WTC11 (cell line): ENCODE measurements at places on chromosomes 13 and 19. TPM values are rescaled to one million over a fixed set of nuclear protein-coding genes. Genes with fewer than 3 reads are reported as not detected.
A peak's percentile ranks its signal among the peaks of the same experiment; 100 is the strongest.

DNA sequence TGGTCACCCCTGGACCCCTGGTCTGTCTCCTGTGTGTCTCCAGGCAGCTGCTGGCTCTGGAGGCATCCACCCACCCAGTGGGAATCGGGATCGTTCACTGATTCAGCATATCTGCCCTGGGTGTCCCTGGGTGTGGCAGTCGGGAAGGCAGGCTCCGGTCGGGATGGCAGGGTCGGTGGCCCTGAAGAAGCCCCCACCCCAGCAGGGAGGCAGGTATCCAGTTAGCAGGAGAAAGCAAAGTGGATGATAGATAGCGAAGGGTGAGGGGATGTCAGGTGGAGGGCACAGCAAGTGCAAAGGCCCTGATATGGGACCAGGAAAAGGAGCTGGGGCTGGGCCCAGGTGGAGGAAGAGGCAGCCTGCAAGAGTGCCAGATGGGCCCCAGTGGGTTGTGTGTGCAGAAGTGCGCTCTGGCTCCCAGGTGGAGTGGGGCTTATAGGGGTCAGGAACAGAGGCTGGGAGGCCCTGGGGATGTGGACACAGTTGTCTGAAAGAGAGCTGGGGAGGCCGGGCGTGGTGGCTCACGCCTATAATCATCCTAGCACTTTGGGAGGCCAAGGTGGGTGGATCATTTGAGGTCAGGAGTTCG, 2.3 kb downstream of the SSBP4 start:
- no peak for DNase-seq
- no peaks in the 10 kb centered on the region for H3K36me3 ChIP-seq
- no peak overlapping the region; the same call in 1 of the 2 replicates for H3K27ac ChIP-seq
- H3K4me1 ChIP-seq = peaks cover 30% of the 10 kb centered on the region
- peaks cover 28% of the 10 kb centered on the region for H3K27me3 ChIP-seq
- H3K4me3 ChIP-seq = no peak overlapping the region

DNA sequence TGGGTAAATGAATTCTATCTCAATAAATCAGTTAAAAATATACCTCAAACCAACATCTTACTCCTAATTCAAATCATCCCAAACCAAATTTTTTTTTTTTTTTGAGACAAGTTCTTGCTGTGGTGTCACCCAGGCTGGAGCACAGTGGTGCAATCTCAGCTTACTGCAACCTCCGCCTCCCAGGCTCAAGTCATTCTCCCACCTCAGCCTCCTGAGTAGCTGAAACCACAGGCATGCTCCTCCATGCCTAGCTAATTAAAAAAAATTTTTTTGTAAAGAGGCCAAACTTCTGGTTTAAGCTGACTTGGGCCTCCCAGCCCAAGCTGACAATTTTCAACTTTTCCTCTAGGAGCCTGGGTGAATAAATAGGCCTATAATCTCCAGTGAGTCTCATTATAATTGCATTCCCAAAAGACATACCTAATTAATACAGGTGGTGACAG, 22.1 kb upstream of the OLFM2 start:
- no peak for DNase-seq
- H3K4me3 ChIP-seq = no peak overlapping the region
- peaks cover 5% of the 10 kb centered on the region for H3K27me3 ChIP-seq
- H3K27ac ChIP-seq = no peak overlapping the region

- no peak overlapping the region for H3K27ac ChIP-seq
- H3K4me1 ChIP-seq = peaks cover 5% of the 10 kb centered on the region
- peaks cover 47% of the 10 kb centered on the region for H3K36me3 ChIP-seq
These were observed 4.7 kb downstream of the KMT2B start for GRCh38 chr19:35722461-35722860.

- H3K27me3 ChIP-seq = peaks cover 66% of the 10 kb centered on the region
- no peaks in the 10 kb centered on the region for H3K36me3 ChIP-seq
- H3K27ac ChIP-seq = peak overlapping the region; percentile 60
- peak; percentile 99 for DNase-seq
These were observed 2.6 kb upstream of the WIZ start for GRCh38 chr19:15452111-15453047.

GRCh38 chr13:99976575-99976974, 5.0 kb upstream of the ZIC5 start:
- H3K4me3 ChIP-seq = no peak overlapping the region
- H3K4me1 ChIP-seq = peaks cover 65% of the 10 kb centered on the region
- DNase-seq = no peak
- no peaks in the 10 kb centered on the region for H3K36me3 ChIP-seq

DNA sequence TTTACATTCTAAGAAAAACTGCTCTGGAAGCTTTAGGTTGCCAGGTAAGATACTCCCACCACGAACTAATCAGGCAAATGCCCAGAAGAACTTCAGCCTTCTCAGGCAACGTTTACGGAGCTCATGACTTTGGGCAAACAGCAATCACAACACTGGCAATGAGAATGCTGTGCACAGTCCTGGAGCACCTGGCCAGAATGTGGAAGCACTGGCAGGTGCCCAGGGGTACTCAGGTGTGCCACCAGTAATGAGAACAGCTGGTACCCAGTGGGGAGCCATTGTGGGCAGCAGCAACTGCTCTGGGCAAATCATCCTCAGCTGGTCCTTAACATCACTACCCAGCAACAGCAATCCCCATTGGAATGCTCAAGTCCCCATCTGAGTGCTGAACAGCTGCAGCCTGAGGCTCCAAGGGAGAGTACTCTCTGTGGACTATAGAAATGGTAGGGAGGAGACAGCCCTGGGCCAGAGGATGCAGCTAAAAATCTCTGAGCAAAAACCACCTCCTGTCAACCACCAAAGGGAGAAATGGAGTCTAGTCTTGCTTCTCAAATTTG, 210.0 kb downstream of the FOXO1 start:
- no peak for DNase-seq
- H3K4me1 ChIP-seq = no peaks in the 10 kb centered on the region
- no peak overlapping the region for H3K27ac ChIP-seq
- no peaks in the 10 kb centered on the region for H3K36me3 ChIP-seq

HCN2 gene
- total RNA-seq = 8.0 to 9.2 TPM (median 8.1 TPM) in 3 replicates

KCNN4 gene
- 0.76 to 1.1 TPM (median 0.98 TPM) in 3 replicates for total RNA-seq

C19orf81 gene
- total RNA-seq = 22.4 to 24.5 TPM (median 22.9 TPM) in 3 replicates
